Uterus (tissue), 4 donors: ENCODE measurements at places on chromosomes 11 and 22. TPM values are rescaled to one million over a fixed set of nuclear protein-coding genes. Genes with fewer than 3 reads are reported as not detected.
A peak's percentile ranks its signal among the peaks of the same experiment; 100 is the strongest.

- no peak for DNase-seq
- no peaks in the 10 kb centered on the region for H3K36me3 ChIP-seq
- H3K27ac ChIP-seq = peak overlapping the region; percentile 78
- H3K4me3 ChIP-seq = no peak overlapping the region
- no peaks in the 10 kb centered on the region for H3K27me3 ChIP-seq
Measured at GRCh38 chr11:72789493-72790131, 4.2 kb downstream of the STARD10 start.

DNA sequence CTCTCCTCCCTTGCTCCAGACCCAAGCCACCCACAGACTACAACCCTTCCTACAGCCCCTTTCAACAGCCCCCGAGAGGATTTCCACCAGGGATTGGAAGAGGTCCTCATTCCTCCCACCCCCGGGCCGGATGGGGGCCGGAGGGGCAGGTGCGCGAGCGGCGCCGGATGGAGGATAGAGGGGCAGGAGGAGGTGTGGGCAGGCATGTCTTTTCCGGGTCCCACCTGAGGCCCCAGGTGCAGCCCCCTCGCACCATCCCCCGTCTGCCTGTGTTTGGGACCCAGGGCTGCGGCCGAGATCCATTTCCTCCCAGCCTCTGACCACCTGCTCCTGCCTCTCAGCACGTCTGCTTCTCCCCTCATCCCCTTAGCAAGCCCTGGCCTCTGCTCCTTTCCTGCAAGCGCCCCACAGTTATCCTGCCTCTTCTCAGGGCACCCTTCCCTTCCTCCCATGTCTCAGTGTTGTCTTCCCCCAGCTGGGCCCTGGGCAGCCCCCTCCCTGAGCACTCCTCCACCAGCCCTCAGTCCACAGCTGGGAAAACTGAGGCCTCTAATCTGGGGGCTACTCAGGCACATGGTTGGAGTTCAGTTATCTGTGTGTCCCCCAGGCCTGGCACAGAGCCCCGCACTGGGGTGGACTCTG lies 19.3 kb upstream of the CBX7 start:
- peaks cover 39% of the 10 kb centered on the region for H3K4me1 ChIP-seq
- no peak for DNase-seq
- no peak overlapping the region for H3K4me3 ChIP-seq
- H3K36me3 ChIP-seq = no peaks in the 10 kb centered on the region

GRCh38 chr11:86069408-86070101 lies 671 bp upstream of the PICALM start:
- peak overlapping the region; percentile 96 for H3K27ac ChIP-seq
- H3K36me3 ChIP-seq = no peaks in the 10 kb centered on the region
- peak overlapping the region; percentile 25 for H3K4me3 ChIP-seq
- peak; percentile 23 for DNase-seq

DNA sequence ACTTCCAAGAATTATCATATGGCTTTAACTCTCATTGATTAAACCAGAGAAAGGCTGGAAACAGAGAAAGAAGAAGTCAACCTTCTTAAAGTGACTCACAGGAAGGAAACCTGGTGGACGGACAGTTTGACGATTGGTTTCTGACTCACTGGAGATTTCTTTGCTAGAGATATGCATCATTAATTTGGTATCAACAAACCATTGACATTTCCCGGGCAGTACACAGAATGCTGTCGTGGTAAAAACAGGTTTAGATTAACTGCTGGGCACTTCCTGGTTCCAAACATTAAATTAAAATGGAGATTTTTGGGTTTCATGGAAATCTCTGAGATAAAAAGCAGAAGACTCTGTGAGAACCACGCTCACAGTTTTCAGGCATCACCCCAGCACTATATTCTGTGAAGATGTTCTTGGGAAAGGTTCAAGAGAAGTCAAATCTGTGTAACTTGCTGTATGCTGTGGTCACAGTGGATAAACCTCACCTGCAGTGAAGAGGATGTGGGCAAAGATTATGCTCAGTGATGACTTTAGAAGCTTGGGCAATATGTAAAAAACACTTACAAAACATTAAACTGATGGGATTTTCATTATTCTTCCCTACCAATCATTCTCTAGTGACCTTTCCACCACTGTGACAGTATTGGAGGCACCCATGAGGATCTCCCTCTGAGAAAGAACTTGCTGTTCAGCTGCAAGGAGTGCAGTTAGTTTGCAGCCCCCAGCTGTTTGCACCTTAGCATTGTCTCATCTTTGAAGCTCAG lies 61.1 kb upstream of the CD44 start:
- H3K36me3 ChIP-seq = no peaks in the 10 kb centered on the region
- H3K4me1 ChIP-seq = no peaks in the 10 kb centered on the region
- H3K27ac ChIP-seq = peak overlapping the region; percentile 4
- H3K27me3 ChIP-seq = no peaks in the 10 kb centered on the region
- no peak overlapping the region for H3K4me3 ChIP-seq

DNA sequence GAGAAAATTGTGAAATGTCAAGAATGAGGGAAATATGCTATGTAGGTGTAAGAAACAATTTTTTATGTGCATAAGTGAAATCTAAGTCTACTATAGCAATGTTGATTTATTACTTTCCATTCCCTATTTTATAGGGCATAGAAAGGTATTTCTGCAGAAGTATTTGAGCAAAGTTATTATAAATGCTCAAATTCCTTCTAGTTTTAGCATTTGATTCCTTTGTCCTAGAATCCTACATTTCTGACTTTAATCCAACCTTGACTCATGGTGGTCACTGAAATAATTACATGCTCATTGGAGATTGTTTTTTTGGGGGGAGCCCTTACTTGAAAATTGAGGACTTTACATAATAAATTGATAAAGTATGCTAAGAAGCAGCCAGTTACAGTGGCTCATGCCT lies 716.6 kb upstream of the LUZP2 start:
- H3K36me3 ChIP-seq = no peaks in the 10 kb centered on the region
- H3K27ac ChIP-seq = no peak overlapping the region
- H3K4me3 ChIP-seq = no peak overlapping the region
- DNase-seq = no peak
- no peaks in the 10 kb centered on the region for H3K27me3 ChIP-seq

GRCh38 chr11:76166314-76166713 lies 40.0 kb downstream of the WNT11 start:
- no peak overlapping the region for H3K27ac ChIP-seq
- no peak for DNase-seq
- no peaks in the 10 kb centered on the region for H3K4me1 ChIP-seq
- H3K4me3 ChIP-seq = no peak overlapping the region
- no peaks in the 10 kb centered on the region for H3K27me3 ChIP-seq
- no peaks in the 10 kb centered on the region for H3K36me3 ChIP-seq

- H3K4me1 ChIP-seq = no peaks in the 10 kb centered on the region
- peak; percentile 78 for DNase-seq
- H3K27me3 ChIP-seq = no peaks in the 10 kb centered on the region
- peak within 1 kb of the TSS; percentile 81 for H3K27ac ChIP-seq
Measured at GRCh38 chr22:21567456-21568346, at the start of gene UBE2L3. TSS of gene UBE2L3 (plus strand) at chr22:21567714. CDS start at chr22:21567745, 31 bp downstream.

GRCh38 chr11:43959321-43959995 lies 17.0 kb downstream of the C11orf96 start:
- no peak overlapping the region for H3K27ac ChIP-seq
- no peaks in the 10 kb centered on the region for H3K4me1 ChIP-seq
- no peaks in the 10 kb centered on the region for H3K36me3 ChIP-seq

DNA sequence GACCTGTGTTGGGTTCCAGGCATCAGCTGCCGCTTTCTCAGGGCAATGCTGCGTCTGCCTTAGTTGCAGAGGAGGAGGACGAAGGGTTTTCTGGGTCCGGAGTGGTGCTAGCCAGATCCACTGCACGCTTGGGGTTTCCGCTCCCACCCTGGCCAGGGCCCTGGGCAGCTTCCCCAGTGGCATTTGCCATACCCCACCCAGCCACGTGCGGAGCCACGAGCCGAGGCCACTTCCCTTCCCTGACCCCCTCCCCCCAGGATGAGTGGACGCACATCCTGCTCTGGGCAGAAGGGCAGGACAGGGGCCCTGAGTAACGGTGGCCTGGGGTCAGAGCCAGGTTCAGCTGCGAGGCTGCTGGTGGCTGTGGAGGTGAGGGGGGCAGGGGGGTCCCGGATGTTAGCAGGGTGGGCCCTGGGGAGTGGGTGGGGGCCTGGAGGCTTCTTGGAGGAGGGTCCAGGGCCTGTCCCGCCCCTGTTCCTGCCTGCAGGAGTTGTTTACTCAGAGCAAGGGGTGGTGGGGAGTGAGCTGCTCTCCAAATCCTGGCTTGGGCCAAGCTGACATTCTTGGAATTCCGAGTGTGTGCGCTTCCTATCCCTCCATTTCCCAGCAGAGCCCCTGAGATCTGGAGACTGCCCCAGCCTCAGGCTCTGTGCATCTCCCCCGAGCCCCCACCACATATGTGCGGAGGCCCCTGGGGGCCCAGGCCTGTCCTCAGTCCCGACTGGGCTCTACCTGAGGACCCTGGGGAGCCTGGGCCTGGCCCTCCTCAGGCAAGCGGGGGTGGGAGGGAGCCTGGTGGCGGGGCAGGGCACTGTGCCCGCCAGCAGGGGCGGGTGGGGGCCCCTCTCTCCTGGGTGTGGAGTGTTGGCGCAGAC lies 1.4 kb downstream of the TSPAN4 start:
- peaks cover 15% of the 10 kb centered on the region for H3K4me1 ChIP-seq
- H3K27me3 ChIP-seq = no peaks in the 10 kb centered on the region
- peak; percentile 90 for DNase-seq
- no peaks in the 10 kb centered on the region for H3K36me3 ChIP-seq
- peak overlapping the region; percentile 99 for H3K4me3 ChIP-seq

GRCh38 chr22:33350491-33350890 lies 292.3 kb upstream of the SYN3 start:
- no peaks in the 10 kb centered on the region for H3K36me3 ChIP-seq
- no peaks in the 10 kb centered on the region for H3K27me3 ChIP-seq
- H3K4me1 ChIP-seq = no peaks in the 10 kb centered on the region
- no peak for DNase-seq

DNA sequence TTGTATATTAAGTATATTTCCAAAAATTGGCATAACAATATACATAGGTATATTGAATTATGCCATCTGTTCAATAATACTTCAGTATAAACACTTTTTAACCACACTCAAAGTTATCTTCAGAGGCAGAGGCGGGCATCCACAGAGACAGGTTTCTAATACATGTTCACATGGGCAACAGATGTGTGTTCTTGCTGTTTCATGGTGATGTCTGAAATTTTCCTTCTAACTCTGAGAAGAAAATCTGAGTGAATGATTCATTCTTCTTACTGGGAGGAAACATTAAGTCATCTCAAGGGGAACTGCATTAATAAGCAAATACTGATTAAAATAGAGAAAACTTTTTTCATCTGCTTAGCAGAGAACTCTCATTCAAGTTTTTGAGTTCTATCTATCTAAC lies 1074.5 kb downstream of the LRRC4C start:
- no peaks in the 10 kb centered on the region for H3K36me3 ChIP-seq
- H3K4me1 ChIP-seq = no peaks in the 10 kb centered on the region
- no peaks in the 10 kb centered on the region for H3K27me3 ChIP-seq
- H3K27ac ChIP-seq = no peak overlapping the region
- no peak overlapping the region for H3K4me3 ChIP-seq
- DNase-seq = no peak

DNA sequence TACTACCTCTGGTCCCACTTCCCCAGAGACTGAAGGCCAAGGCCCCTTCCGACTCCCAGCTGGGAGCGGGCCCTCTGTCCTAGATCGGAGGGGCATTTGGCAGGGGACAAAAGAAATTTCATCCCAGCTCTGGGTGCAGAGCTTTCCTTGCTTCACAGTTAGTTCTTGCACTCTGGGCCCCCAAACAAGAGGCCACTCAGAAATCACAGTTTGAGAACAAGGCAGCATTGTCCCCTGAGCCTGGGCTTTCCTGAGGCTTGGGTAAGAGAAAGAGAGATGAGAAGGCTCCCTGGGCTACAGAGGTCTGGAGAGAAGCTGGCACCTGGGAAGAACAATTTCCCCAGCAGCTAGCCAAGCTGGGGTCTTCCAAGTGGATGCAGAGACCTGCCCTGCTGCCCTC lies 71.8 kb upstream of the NCAM1 start:
- H3K36me3 ChIP-seq = no peaks in the 10 kb centered on the region
- H3K27me3 ChIP-seq = no peaks in the 10 kb centered on the region
- H3K4me1 ChIP-seq = no peaks in the 10 kb centered on the region
- H3K4me3 ChIP-seq = no peak overlapping the region
- DNase-seq = no peak
- no peak overlapping the region for H3K27ac ChIP-seq

The HTR3B gene
- not detected for total RNA-seq

The GPHA2 gene
- total RNA-seq = not detected

The KDELR3 gene
- 0.77 TPM for total RNA-seq

The GTSE1 gene
- total RNA-seq = not detected

The SPI1 gene
- total RNA-seq = 4.9 TPM

The VPS37C gene
- total RNA-seq = 26.3 TPM

The FAM181B gene
- 0.91 TPM for total RNA-seq

The MMP12 gene
- not detected for total RNA-seq

The OR52W1 gene
- total RNA-seq = not detected

The ISX gene
- not detected for total RNA-seq
